Pancreas (tissue), 10 donors: ENCODE measurements at places on chromosomes 2 and 18. TPM values are rescaled to one million over a fixed set of nuclear protein-coding genes. Genes with fewer than 3 reads are reported as not detected.
A peak's percentile ranks its signal among the peaks of the same experiment; 100 is the strongest.

GRCh38 chr18:53319628-53320027, 904.8 kb downstream of the MBD2 start:
- no peak for DNase-seq

- DNase-seq: no peak
Measured at GRCh38 chr2:1997976-1998375, 253.7 kb upstream of the PXDN start.

DNA sequence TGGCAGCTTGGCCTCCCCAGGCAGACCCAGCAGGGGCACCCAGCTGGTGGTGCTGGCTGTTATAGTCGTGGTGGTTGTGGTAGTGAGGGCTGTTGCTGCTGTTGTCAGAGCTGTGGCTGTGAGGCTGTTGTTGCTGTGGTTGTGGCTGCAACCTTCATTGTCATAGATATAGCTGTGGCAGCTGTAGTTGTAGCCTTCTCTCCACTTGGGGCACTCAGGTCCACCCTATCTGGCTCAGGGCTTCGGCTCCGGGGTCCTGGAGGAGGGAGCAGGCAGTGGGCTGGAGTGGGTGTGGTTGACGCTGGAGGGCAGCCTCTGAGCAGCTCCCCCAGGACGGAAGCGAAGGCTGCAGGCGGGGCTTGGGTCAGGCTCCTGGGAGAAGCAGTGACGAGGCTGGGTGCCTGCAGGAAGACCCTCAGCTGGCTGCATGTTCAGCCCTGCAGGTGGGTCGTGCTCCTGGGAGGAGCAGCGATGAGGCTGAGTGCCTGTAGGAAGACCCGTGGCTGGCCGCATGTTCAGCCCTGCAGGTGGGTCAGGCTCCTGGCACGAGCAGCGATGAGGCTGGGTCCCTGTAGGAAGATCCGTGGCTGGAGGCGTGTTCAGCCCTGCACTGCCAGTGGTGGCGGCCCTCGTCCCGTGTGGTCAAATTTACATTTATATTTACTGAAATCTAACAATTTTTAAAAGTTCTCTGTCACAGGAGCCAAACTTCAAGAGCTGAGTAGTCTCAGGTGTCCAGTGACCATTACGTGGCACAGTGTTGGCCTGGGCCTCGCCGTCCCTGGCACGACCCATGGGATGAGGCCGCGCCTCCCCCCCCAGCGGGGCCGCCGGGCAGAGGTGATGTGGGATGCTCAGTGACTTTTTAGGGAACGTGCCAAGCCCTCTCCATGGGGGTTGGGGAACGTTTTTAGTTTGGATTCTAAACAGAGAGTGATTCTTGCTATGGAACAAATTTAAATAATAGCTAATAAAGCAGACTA, 79.2 kb upstream of the PXDN start:
- no peak for DNase-seq

Gene VIL1
- 27.9 TPM for total RNA-seq

Gene GNLY
- total RNA-seq: 1.3 TPM

DNA sequence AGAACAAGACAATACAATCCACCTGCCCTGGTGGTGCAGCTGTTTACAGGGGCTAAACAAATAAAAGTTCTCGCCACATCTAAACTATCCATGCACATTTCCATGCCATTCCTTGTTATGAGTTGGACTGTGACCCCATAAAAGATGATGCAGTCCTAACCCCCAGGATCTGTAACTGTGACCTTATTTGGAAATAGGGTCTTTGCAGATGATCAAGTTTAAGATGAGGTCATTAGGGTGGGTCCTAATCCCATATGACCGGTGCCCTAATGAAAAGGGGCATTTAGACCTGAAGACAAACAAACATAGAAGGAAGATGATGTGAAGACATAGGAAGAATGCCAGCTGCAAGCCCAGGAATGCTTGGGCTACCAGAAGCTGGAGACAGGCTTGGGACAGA, 28.2 kb downstream of the THNSL2 start:
- no peak for DNase-seq

Gene DAPL1
- 7.3 TPM for total RNA-seq

Gene RAB12
- total RNA-seq: 11.9 TPM

DNA sequence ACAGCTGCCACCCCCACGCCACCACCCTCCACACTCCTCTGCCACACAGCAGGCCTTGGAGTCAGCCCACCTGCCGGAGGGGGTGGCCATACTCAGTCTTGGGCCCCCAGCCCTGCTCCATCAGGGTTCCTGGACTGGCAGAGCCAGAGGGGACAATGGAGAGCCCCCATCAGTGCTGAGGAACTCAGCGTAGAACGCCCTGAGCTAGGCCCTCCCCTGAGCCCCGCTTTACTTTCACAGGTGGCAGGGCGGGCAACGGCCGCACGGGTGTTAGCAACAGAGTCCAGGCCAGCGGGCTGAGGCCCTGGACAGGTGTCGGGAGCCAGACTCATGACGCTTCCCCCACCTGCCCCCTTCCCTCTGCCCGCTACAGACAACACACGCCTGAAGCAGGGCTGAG, 47.1 kb downstream of the FOSL2 start:
- DNase-seq: no peak

DNA sequence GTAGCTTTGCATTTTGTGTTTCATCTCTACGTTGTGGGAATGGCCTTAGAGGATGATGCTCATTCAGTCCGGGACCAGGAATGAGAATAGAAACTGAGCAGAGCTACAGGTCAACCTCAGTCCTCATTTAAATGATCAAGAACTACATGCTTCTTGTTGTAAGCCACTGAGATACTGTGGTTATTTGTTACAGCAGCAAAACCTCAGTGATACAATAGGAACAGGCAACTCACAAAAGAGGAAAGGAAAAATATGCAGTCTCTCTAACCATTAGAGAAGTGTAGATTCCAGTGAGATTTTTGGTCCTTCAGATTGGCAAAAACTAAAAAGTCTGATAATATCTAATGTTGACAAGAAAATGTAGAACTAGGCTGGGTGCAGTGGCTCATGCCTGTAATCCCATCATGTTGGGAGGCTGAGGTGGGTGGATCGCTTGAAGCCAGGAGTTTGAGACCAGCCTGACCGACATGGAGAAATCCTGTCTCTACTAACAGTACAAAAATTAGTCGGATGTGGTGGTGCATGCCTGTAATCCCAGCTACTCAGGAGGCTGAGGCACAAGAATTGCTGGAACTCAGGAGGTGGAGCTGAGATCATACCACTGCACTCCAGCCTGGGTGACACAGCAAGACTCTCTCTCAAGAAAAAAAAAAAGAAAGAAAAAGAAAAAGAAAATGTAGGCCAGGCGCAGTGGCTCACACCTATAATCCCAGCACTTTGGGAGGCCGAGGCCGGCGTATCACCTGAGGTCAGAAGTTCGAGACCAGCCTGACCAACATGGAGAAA, 13.3 kb downstream of the CHCHD5 start:
- DNase-seq: no peak

GRCh38 chr18:48715711-48716361, 177.0 kb downstream of the CTIF start:
- no peak for DNase-seq

Gene AKAIN1
- total RNA-seq: 0.81 TPM

DNA sequence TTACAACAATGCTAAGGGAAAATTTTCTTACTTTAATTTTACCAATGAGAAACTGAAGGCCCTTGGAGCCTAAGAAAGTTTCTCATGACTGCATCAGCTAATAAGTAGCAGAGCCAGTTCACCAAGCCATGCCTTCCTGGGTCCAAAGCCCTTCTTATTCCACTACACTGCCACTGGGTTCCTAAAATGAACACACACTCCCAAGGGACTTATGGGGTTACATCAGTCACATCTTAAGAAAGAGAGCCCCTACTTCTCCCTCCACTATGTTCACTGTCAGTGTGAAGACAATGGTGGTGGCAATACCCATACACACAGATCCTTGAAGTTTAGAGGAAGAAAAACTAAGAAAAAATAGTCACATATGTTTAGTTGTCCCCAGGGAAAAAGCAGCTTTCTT, 20.6 kb downstream of the MBD2 start:
- no peak for DNase-seq

GRCh38 chr18:48790869-48791635, 159.7 kb downstream of the SMAD7 start:
- DNase-seq: no peak

Gene PAIP2B
- 53.1 TPM for total RNA-seq

Gene TSPYL6
- total RNA-seq: 0.06 TPM

GRCh38 chr2:53033411-53033810, 734.2 kb upstream of the CHAC2 start:
- DNase-seq: no peak

Gene KIF1A
- total RNA-seq: 61.3 TPM

Gene CRACDL
- 6.1 TPM for total RNA-seq

DNA sequence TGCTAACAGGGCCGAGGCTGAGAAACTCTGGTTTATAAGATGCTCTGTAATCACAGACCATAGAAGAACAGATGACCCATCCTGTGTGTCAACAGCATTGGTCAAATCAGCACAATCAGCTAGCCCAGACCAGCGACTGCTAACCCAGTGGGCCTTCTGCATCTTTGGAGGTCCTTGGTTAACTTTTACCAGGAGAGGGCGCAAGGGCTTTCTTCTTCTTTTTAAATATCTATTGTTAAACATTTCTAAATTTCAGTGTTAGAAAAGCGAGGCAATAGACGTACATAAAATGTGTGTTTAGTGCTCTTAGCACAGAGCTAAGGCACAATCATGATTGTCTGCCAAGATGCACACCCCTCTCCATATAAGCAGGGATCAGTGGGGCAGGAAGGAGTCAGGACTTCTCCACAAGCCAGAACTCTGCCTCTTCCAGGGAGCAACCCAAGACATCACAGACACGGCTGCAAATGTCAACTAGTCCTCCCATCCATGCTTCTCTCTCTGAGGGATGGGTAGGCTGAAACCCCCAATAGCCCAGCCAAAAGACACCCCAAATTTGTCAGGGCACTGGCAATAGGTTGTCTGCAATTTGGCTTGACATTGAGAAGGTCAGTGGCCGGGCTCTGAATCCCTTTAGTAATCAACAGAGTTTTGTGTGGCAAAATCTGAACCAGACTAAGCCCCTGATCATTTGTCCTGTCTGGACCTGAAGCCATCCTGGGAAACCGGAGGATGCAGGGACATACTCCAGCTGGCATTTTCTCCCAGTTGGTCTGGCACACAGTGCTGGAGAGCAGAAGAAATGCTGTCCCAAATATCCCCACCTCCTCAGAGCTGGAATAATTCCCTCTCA, 188.2 kb downstream of the BCL2 start:
- peak; percentile 34 for DNase-seq

GRCh38 chr2:16655445-16655837, 10.2 kb downstream of the CYRIA start:
- DNase-seq: no peak

Gene UGT1A8
- not detected for total RNA-seq

GRCh38 chr2:108635630-108636354, 83.5 kb upstream of the RANBP2 start:
- DNase-seq: no peak

- DNase-seq: no peak
Measured at GRCh38 chr2:61775956-61776570, 77.8 kb downstream of the FAM161A start.

DNA sequence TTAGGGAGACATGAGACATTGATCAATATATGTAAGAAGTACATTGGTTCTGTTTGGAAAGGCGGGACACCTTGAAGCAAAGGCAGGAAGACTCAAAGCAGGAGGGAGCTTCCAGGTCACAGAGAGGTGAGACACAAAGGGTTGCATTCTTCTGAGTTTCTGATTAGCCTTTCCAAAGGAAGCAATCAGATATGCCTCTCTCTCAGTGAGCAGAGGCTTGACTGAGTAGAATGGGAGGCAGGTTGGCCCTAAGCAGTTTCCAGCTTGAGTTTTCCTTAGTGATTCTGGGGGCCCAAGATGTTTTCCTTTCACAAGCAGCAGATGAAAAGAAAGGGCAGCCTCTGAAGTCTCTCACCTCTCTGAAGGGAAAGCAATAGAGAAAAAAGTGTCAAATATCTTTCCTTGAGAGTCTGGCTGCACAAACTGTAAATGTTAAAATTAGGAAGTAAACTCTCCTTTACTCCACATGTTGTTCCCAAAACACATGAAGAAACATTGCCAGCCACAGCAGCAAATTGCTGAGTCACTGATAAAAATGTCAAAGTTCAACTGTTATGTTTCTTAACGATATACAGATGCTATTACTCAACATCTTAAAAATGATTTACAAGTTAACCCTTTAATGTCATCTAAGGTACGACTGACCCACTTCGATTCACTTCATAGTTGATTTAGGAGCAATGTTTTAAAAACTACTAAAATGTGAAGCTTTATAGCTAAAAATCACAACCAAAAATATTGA, 40.3 kb downstream of the CYB5A start:
- DNase-seq: no peak

Gene CRYGD
- total RNA-seq: not detected

Gene RAB6D
- not detected for total RNA-seq

DNA sequence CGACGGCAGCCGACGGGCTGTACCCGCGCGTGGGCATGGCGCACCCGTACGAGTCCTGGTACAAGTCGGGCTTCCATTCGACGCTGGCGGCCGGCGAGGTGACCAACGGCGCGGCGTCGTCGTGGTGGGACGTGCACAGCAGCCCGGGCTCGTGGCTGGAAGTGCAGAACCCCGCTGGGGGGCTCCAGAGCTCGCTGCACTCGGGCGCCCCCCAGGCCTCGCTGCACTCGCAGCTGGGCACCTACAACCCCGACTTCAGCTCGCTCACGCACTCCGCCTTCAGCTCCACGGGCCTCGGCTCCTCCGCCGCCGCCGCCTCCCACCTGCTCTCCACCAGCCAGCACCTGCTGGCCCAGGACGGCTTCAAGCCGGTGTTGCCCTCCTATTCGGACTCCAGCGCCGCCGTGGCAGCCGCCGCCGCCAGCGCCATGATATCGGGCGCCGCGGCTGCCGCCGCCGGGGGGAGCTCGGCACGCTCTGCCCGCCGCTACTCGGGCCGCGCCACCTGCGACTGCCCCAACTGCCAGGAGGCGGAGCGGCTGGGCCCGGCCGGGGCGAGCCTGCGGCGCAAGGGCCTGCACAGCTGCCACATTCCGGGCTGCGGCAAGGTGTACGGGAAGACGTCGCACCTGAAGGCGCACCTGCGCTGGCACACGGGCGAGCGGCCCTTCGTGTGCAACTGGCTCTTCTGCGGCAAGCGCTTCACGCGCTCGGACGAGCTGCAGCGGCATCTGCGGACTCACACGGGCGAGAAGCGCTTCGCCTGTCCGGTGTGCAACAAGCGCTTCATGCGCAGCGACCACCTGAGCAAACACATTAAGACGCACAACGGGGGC, 2.0 kb downstream of the SP9 start:
- no peak for DNase-seq

DNA sequence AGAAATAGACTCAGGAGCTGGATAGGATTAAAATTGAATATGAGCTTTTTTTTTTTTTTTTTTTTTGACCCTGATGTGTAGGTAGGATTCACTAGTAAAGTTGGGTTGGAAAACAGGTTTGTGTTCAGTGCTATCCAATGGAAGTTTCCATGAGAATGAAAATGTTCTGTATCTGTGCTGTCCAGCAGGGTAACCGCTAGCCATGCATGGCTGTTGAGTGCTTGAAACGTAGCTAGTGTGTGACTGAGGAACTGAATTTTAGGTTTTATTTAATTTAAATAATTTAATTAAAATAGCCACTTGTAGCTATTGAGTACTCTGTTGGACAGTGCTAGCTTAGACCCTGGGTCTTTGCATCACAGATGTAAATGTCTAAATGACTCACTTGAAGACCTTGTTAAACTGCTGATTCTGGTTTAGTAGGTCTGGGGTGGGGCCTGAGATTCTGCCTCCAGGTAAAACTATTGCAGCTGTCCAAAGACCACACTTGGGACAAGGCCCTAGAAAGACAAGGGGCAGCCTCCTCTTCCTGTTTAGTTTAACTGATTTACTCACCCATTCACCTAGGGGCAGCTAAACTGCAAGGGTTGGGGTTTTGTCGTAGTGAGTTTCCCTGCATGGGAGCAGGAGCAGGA, 84.7 kb upstream of the STON1 start:
- no peak for DNase-seq

GRCh38 chr2:214960677-214961076, 151.2 kb upstream of the BARD1 start:
- no peak for DNase-seq

Gene SPATA3
- total RNA-seq: not detected
